ENCODE measurements at places on chromosomes 13 and 19.
A peak's percentile ranks its signal among the peaks of the same experiment; 100 is the strongest.

DNA sequence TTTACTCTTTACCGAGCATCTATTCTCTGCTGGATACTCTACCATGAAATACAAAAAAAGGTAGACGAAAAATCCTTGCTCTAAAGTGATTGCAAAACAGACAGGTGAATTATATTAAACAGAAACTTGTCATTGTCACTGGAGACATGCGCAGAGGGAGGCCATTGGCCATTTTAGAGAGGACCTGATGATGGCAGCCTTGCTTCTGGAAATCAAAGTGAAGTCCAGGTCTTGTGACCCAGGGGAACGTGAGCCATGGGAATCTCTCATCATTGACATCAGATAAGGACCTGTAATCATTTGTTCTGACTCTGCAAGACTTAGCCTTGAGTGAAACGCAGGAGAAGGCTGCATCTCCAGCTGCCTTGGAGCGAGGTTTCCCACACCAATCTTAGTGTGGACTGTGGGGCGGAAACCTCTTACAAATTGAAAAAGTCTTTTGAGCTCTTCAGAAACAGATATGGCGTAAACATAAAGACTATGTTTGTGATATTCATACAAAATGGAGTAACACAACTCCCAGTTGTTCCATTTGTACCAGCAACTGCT, 16.8 kb upstream of the SLC46A3 start:
- no peak for DNase-seq

DNA sequence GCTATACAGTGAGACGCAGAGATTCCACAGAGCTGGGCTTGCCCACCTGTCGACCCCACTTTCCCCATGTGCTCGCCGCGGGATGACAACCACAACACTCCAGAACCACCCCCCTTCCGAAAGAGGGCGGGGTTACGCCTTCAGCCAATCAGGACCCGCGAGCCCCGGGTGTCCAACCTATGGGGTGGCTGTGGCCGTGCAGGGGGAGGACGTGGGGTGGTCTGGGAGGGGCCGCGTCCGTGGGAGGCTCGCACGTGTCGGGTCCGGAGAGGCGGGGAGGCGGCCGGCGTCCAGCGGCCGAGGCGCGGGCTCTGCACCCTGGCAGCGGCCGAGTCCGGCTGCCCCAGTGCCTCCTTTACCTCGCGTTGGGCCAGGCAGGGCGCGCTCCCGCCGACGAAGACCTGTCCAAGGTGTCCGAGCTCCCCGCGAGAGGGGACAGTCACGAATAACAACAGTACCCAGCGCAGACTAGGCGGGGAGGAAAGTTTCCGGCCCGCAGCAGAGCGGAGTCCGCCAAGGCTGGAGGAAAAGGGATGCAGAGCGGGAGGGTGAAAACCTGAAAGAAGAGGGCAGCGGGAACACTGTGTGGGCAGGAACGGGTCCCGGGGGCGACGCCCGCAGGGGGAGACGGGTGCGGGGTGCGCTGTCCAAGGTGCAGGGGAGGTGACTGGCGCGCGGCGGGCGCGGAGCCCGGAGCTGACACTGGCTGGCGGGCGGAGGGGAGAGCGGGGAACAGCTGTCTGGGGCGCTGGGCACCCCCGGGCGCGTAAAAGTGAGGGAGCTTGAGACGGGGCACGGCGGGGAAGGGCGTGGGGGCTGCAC, 911 bp downstream of the ENOX1 start:
- DNase-seq = no peak

DNA sequence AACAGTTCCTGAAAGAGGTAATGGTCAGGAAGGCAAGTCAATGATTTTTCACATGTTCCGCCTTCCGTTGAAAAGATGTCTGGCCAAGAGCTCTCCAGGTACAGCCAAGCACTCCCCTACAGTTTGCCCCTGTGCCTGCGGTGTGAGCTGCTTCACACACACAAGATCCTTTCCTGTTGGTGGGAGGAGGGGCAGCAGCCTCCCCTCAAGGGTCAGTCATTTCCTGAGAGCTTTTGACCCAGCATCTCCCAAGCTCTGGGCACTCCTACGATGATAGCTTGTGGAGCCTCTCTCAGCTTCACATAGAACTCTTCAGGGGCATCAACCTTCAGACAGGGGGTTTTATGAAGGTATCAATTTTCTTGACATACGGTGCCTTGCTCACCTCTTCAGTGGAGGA, 86.9 kb downstream of the DOCK9 start:
- DNase-seq = no peak

DNA sequence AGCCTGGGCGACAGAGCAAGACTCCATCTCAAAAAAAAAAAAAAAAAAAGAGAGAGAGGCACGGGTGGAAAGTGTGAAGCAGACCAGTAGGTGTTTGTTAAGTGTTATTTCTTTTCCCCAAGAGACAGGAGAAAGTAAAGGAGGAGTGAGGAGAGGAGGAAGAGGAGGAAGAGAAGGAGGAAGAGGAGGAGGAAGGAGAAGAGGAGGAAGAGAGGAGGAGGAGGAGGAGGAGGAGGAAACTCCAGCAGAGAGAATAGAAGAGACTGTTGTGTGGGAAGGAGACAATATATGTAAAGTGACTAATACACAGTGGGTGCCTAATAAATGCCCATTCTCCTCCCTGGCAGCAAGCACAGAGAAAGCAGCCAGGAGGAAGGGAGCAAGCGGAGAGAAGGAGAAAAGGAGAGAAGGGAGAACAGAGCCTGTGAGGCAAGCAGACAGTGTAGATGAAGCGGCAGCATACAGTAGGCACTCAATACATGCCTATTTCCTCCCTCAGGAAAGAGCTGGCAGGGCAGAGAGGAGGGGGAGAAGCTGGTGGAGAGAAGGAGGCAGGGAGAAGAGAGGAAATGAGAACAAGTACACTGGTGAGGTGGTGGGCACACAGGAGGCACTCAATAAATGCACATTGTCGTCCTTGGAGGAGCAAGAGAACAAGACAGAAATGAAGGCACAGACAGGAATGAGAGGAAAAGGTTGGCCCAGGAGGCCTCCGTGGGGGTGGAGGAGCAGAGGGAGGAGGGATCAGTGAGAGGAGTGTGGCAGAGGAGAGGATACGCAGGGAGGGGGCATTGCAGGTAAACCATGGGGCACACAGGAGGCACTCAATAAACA, 16.6 kb downstream of the JOSD2 start:
- DNase-seq = no peak

- DNase-seq = no peak
These were observed at the start of gene CADM4 for GRCh38 chr19:43639519-43640423. Gene CADM4, minus strand, starts transcription at chr19:43639850. Its CDS starts 60 bp downstream, at chr19:43639790.

GRCh38 chr13:75879656-75880055, 243.5 kb downstream of the LMO7 start:
- DNase-seq = no peak

GRCh38 chr13:110118106-110118505, 188.9 kb downstream of the COL4A1 start:
- no peak for DNase-seq

DNA sequence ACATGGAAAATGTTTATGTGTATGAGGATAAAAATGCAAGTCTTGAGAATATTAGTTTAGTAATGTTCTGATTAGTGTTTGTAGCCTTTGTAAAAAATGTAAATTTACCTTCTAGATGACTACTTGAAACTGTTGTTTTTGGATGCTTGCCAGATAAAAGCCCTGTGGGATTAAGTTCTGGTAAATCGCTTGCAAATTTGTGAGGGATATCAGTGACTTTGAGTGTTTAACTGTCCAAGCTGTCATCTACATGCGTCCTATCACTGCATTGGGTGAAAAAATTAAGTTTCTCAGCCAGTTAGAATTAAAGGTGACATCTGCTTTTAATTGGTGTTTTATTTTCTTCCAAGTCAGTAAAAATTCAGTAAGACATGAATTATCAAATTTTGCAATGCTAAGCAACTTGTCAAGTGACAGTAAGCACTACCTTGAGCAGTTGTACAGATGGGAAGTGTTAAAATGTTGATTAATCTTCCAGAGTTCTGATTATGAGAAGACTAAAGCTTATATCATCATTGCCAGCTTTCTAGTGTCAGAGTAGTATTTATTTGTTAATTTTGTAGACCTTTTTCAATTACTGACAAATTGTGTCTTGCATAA, 88.0 kb downstream of the PCCA start:
- no peak for DNase-seq

DNA sequence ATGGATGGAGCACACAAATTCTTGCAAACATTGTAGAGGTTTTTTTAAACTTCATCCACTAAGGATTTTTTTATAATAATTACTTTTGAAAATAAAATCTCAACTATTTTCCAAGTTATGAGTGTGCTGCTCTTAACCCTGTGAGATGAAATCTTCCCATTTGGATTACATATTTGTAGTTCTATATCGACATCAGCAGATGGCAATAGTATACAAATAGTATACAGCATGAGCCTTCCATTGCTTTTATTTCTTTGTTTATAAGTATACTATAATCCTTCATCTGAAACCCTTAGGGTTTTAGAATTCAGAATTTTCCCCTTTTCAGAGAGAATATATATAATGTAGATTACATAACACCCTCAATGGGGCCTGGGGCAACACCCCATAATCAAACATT, 70.5 kb downstream of the GJA3 start:
- DNase-seq = no peak

GRCh38 chr19:13016628-13017305, 21.5 kb downstream of the NFIX start:
- DNase-seq = no peak

GRCh38 chr13:49421391-49421790, 22.5 kb downstream of the CAB39L start:
- DNase-seq = peak; percentile 23

DNA sequence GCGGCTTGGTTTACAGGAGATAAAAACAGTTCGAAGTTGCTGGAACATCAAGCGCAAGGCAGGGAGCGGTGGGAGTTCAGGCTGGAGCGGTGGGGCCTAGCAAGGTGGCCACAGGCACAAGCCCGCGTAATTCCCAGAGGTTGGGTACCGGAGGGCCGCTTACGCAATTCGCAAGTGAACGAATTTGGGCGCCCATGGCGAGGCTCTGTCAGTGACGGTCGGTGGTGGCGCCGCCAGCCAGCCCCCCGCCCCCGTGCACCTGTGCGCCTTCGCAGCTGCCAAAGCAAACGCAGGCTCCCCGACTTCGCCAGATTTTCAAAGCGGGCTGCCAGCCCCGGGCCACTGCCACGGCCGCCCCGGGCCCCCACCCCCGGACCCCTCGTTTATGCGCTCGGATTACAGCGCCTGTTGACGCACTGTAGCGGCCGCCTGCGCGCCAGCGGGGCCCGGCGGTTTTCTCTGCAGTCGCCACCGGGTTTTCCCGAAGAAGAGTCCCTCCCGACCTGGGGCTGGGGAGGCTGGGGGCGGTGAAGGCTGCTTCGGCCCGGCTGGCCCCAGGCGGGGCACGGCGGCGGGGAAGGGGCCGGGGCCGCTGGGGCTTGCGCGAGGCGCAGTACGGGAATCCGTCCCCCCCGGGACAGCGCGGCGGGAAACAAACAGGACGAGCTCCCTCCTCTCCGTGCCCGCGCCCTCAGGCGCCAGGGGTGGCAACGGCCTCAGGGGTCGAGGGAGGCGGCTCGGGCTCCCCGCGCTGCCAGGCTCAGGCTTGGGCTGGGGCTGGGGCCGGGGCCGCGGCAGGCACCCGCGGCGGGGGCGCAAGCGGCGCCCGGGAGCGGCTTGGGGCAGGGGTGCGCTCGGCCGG, 709 bp downstream of the N4BP2L1 start:
- DNase-seq = no peak

GRCh38 chr13:31385540-31385939, 185.8 kb downstream of the B3GLCT start:
- no peak for DNase-seq

GRCh38 chr13:27065582-27065981, 106.0 kb downstream of the USP12 start:
- DNase-seq = no peak

Data from GM18507 (cell line).